ENCODE measurements at places on chromosomes 2 and 18.

DNA sequence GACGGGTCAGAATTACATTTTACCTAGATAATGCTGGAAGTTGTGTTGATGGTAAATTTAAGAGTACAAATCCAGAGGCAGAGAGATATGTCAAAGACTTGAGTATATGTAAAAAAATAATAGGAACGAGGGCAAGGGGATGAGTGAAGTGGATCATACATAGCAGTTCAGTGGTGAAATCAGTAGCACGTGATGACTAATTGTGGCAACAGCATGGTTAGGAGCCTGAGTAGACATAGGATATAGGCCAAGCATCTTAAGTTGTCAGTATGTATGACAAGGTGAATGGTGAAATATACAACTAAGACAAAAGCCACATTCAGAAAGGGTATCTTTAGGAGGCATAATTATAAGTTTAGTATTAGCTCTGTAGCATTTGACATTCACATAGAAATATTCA, 826.5 kb upstream of the PIK3C3 start:
- no peak for DNase-seq

GRCh38 chr2:98142106-98142791, 55.3 kb downstream of the VWA3B start:
- DNase-seq = no peak

- DNase-seq = no peak
Observed at GRCh38 chr18:49360582-49360981, 99.9 kb downstream of the DYM start.

DNA sequence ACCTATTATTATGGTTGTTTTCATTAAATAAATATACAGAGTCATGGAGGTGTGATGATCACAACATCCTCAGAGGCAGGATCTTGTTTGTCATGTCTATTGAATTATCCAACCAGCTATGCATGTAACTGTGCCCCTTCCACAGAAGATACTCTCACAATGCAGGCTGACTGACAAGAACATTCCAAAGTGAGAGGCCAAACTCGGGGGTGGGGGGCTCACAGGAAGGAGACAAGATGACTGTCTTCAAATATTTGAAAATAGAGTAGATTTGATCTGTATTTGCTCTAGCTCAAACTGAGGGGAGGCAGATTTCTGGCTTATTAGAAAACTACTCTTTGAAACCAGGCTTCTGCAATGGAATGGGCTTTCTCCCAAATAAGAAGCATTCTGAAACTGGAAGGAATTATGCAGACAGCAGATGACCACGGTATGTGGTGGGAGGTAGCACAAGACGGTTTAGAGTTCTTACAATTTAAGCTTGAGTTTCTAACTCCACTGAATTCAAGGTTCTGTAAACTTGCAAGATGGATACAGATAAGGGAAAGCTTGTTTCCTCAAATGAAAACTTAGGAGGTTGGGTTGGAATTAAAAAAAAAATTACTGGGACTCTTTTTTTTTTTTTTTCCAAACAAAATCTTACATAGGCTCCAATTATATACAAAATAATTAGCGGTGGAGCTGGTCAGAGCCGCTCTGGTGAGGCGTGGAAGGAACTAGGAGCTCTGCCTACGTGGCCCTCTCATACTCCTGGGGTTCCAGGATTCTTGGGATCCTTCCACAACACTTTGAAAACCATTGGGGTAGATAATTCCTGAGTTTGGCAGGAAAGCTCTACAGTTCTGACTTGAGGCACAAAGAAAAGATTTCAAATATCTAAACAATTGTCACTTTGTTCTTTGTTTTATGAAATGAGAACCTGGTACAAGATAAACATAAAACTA, 79.3 kb downstream of the PLA2R1 start:
- DNase-seq = no peak

DNA sequence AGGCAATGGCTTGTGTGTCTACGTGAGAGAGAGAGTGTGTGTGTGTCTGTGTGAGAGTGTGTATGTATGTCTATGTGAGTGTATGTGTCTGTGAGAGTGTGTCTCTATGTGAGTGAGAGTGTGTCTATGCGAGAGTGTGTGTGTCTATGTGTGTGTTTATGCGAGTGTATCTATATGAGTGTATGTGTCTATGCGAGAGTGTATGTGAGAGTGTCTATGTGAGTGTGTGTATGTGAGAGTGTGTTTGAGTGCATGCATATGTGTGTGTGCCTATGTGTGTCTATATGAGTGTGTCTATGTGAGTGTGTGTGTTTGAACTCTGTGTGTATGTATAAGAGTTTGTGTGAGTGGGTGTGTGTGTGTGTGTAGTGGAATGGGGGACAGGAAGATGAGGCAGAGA, 9.8 kb upstream of the GNLY start:
- no peak for DNase-seq

DNA sequence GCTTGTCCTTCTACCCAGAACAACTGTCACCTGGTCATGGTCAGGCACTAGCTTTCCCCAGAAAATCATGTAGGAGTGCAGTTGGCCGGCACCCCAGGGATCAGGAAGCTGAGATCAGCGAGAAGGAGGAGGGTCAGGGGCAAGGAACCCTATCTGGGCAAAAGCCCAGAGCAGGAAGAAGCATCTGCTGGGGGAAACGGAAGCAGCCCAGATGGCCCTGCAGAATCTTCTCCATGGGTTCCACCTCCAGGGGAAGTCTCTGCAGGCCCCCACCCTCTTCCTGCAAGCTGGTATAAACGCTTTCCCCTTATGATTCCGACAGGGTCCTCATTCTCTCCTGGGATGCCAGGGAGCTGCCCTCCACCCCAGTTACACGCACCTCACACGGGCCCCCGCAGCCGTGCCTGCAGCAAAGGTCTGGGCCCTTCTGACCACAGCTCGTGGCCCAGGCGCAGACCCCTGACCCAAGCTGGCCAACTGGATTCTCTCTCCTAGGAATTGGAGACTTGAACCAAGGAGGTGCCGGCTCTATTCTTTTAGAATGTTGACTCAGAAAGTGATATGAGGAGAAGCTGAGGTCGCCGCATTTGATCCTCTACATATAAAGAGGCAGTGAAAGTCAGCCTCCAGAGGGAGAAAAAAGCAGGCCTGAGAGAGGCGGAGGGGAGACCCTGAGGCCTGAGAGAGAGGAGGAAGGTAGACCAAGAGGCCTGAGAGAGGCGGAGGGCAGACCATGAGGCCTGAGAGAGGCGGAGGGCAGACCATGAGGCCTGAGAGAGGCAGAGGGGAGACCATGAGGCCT, 71.0 kb downstream of the STPG4 start:
- no peak for DNase-seq

DNA sequence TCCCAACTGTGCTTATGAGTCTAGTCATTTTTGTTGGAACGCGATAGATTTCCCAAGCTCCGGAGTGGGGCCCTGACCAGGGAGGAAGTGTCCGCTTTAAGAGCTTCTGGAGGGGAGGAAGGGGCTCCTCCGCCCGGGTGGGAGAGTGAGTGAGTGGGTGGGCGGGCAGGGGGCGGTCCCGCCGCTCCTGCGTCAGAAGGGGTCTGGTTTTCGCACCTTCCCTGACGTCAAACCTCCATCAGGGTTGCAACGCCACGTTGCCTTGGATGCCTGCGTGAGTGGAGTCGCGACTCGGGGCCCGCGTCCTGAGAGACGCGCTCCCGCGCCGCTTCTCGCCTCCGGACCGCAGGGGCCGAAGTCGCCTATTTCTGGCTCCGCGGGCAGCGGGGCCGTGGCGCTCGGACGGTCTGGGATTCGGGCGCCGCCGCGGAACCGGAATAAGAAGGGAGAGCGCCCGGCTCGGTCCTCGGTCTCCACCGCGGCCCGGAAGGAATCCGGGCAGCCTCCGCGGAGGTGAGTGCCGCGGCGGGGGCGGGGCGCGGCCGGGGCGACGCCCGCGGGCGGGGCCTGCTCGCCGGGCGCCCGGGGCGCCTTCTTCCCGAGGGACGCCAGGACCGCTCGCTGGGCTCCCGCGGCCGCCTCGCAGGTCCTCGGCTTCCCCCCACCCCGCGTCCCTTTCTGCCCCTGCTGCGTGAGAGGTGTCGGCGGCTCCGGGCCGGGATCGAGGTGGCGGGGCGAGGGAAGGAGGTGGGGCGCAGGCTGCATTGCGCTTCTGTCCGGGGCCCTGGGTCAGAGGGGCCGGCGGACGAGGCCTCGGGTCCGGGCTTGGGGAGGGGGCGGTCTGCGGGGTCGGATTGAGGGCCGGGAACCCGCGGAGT, at the start of gene ZDBF2:
Gene ZDBF2, plus strand, starts transcription at position 230 of the 878 bp plus-strand sequence. CDS start 7,187 bp downstream, outside the sequence.
- DNase-seq = peak; percentile 73

DNA sequence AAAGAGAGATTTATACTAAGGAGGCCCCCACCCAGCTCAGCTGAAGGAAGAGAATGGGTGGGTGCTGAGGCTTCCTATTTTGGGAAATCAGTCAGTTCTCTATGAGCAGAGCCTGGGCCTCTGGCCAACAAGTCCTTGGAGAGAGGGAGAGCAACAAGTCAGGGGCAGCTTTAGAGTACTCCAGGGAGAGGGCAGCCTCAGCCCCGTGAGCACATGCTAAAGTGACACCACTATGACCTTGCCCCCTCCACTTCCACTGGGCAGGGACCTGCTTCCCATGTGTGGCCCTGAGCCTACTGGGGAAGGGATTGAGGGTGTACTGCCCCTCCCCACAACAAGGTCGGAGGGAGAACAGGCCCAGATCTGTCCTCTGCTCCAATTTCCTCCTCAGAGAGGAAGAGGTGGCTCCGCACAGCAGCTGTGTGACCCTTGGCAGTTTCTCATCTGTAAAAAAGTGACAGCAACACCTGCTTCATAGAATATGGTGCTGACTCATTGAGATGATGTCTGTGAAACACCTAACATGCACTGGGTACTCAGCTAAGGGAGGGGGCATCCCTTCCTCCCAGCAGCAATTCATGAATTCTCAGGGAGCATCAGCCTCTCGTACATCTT, 72.9 kb downstream of the CLHC1 start:
- DNase-seq = no peak
